ENCODE measurements at places on chromosomes 3 and 15.
A peak's percentile ranks its signal among the peaks of the same experiment; 100 is the strongest.

DNA sequence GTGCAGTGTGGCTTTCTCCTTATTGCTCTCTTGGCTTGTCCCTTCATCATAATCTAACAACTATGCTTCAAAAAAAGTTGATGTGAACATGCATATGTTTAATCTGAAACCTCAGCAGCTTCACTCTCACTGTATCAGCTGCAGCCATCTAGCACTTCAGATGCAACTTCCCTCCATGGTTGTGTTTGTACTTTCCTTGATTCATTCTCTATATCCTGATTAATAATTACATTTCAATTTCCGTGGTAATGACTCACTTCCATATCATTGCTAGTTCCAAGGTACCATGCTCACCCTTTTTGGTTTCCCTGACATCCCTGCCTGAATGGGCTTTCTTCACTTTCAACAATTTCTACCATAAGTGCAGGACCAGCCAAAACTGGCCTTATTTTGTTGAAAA is 51.2 kb downstream of the MDFIC2 start:
- no peak for DNase-seq

GRCh38 chr15:87591582-87591981 is 665.0 kb downstream of the NTRK3 start:
- no peak for DNase-seq

DNA sequence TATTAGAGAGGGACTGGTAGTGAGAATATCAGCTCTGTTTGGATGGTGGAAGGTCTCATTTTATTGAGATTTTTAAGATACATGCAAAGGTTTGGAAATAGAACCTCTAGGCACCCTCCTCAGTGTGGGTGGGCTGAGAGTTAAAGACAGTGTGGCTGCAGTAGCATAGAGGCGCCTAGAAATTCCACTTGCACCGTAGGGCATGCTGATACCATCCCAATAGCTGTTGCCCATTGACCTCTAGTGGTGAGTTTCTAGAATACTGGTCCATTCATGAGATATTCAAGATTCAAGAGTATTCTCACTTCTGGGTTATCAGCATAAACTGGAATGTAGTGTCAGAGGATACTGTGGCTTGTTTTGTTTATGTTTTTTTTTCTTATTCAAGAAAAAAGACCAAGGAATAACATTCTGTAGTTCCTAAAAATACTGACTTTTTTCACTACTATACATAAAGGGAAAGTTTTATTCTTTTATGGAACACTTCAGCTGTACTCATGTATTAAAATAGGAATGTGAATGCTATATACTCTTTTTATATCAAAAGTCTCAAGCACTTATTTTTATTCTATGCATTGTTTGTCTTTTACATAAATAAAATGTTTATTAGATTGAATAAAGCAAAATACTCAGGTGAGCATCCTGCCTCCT is 87.2 kb downstream of the TGFBR2 start:
- no peak for DNase-seq

GRCh38 chr3:15269091-15269989 is 63.0 kb downstream of the SH3BP5 start:
- DNase-seq = peak; percentile 51

GRCh38 chr15:66651198-66651597 is 50.8 kb upstream of the SMAD6 start:
- no peak for DNase-seq

- no peak for DNase-seq
These were observed 588.7 kb upstream of the CBLB start for GRCh38 chr3:106457281-106458180.

DNA sequence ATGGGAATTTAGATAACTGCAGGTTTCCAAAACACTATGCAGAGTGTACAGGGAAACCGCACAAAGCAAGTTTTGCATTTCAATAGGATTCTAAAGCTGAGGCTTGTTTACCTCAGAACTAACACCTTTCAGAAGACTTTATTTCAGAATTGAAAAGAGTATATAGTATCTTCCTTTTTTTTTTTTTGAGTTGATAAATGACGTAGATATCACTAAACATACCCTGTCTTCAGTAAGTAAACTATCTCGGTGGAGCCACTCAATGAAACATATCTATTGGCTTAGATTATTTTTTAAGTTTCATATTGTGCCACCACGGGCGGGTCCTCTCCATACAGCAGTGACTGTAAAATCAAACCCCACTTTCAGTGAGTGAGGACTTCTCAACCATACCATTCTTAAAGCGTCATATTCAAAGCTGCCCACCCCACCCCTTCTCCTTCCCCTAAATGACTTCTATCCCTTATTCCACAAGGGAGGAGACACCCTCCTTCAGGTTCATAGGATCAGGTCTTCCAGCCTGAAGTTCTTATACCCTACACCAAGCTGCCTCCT is 2.0 kb upstream of the TBL1XR1 start:
- no peak for DNase-seq

- no peak for DNase-seq
These were observed 226.9 kb downstream of the ZNF621 start for GRCh38 chr3:40751666-40752065.

DNA sequence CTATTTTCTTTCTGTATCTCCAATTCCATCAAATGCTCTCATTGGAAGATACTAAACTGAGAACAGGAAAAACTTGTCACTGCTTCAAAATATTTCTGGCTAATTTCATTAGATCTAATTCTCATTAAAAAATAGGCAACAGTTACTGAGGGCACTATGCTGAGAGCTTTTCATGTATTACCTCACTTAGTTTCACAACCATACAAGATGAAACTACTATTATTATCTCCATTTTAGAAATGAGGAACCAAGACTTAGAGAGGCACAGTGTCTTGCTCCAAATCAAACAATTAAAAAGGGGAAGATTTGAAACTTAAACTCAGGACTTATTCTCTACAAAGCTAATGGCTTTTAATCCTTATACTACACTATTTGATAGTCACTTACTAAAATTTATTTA is 7.2 kb upstream of the OTOL1 start:
- DNase-seq = no peak

- DNase-seq = no peak
These were observed 7.7 kb upstream of the TRPC1 start for GRCh38 chr3:142716102-142716501.

All from stimulated activated CD8-positive, alpha-beta memory T cell treated with anti-CD3 and anti-CD28 coated beads, Interleukin-4, amount 100 ng/mL, for 1 hour (primary cell).